ENCODE measurements at places on chromosomes 11 and 22.

GRCh38 chr11:80856066-80856465 is 1415.2 kb upstream of the TENM4 start:
- DNase-seq = no peak

GRCh38 chr11:43278193-43278956 is 33.4 kb upstream of the API5 start:
- peak; percentile 50 for DNase-seq

- DNase-seq = no peak
These were observed 979.7 kb upstream of the FAT3 start for GRCh38 chr11:91244912-91245311.

GRCh38 chr11:58513747-58514367 is 6.0 kb upstream of the OR5B21 start:
- peak; percentile 12 for DNase-seq

- no peak for DNase-seq
These were observed 1.9 kb upstream of the BUD13 start for GRCh38 chr11:116774661-116775060.

DNA sequence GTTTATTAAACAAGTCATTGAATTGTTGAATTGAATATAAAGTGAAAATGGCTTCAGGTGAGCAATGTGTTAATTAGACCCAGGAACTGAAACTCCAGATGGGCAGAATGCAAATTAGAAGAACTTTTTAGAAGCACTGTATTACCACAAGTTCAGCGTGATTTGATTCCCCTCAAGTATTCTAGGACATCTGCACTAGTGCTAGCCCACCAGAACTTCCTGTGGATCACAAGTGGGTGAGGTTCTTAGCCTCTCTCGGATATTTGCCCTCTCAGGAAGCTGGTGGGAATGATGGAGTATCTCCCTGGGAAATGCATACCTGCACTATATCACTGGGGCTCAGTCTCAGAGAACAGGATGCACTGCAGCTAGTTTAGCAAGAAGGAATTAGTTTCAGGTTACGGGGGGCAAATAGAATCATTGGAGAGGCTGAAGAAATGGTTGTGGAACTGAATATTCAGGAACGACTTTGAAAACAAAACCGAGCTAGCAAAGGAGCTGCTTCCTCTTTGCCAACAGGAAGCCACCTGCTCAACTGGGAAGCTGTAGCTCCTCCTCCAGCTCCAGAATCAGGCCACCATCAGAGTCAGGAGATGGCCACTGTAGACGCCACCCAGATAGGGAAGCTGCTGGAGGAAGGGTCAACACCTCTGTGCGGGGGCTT is 74.3 kb downstream of the DHCR7 start:
- DNase-seq = no peak

- DNase-seq = no peak
These were observed 6.2 kb downstream of the LARGE2 start for GRCh38 chr11:45928535-45929215.

- DNase-seq = no peak
These were observed 3.4 kb upstream of the NHERF4 start for GRCh38 chr11:119181677-119182412.

DNA sequence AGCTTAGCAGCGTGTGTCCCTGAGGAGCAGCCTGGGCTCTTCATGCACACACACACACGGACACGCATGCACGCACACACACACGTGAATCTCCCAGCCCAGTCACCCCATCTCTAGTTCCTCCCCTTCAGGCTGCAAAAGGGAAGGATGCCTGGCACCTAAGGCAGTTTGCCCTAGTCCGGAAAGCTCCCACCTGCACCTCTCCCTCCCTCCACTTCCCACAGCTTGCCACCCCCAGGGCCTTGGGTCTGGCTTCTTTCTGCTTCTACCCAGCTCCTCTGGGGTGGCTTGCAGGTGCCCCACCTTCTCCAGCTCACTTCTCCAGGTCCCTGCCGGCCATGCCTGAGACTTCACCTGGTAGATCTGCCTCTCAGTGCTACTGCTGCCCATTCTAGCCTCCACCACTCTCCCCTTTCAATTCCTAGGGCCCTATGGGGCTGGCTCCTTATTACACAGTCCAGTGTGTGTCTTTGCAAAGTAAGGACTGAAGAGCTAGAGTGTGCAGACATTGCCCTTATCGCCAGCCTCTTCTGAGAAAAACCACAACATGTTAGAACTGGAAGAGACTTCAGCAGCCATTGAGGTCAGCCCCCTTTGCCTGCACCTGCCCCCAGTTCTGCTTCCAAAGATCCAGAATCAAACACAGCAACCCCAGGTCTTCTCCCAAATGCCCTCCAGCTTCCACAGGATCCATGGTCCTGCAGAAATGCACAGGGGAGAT is 33.5 kb upstream of the CHST1 start:
- no peak for DNase-seq
